ENCODE measurements at places on chromosomes 1 and 21. TPM values are rescaled to one million over a fixed set of nuclear protein-coding genes. Genes with fewer than 3 reads are reported as not detected.

The SH3D21 gene
- 3.2 TPM for total RNA-seq

The MFSD2A gene
- total RNA-seq, result 3.7 TPM

The PDZK1IP1 gene
- 0.94 TPM for total RNA-seq

DNA sequence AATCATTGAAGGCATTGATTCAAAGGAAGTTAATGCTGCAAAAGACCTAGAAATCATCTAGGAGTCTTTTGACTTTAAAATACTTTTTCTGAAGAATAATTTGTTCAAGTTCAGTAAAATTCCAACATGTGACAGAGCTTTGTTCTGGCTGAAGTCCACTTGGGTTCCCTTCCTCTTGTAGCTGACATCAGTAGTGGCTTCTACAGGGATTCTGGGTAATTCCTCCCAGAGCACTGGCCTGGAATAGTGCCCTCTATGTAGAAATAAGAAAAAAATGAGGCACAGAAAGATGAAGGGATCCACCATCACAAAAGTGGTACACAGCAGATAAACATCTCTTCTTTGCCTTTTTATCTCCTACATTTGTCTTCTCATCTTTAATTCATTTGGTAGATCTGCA lies 548.1 kb downstream of the LTN1 start:
- no peak for DNase-seq

DNA sequence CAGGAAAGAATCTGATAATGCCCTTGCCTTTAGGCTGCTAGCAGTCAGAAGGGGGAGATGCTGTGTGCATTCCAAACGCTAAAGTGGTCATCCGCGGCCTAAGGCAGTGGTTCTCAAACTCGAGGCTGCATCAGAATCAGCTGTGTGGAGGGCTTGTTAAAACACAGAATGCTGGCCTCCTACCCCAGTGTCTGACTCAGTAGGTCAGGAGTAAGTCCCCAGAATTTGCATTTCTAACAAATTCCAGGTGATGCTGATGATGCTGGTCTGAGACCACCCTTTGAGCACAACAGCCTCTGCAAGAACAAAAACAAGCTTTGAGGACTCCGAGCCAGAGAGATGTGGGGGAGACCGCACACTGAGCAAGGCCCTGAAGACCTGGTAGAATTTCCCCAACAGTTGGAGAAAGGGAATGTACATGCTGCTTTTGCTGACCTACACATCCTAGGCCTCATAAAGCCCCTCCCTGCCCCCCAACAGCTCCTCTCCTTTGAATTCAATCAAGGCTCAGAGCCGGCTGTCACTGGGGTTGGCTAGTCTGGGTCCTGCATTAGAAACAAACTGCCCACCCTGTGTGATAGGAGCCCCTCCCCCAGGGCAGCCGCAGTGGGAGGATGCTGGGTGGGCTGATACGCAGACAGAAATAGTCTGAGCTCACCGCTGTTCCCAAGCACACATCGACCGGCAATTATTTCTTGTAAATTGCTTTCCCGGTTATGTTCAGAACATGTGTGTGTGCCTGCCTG lies 27.1 kb downstream of the SHISAL2A start:
- DNase-seq, result no peak

- no peak for DNase-seq
Measured at GRCh38 chr21:38228115-38228514, 28.7 kb upstream of the KCNJ15 start.

- DNase-seq, result peak; percentile 15
Measured at GRCh38 chr1:242017580-242018233, 18.8 kb upstream of the MAP1LC3C start.

- no peak for DNase-seq
Measured at GRCh38 chr1:66598670-66599069, 64.7 kb downstream of the SGIP1 start.

DNA sequence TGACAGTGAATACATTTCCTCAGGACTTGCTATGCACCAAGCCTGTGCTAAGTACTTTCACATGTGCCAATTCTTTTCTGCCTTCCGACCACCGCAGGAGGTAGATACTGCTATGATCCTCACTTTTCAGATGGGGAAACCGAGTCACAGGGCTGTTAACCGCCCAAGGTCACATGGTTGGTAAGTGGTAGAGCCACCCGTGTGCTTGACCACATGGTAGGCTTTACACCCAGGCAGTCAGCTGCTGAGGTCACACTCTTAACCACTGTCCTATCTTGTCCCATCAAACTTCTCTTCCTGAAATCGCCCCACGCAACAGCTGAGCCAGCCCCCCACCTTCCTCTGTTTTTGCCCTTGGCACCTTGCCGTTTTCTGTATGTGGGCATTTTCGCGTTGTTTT lies 31.0 kb upstream of the SDHB start:
- no peak for DNase-seq

The TPR gene
- 208 TPM for total RNA-seq

DNA sequence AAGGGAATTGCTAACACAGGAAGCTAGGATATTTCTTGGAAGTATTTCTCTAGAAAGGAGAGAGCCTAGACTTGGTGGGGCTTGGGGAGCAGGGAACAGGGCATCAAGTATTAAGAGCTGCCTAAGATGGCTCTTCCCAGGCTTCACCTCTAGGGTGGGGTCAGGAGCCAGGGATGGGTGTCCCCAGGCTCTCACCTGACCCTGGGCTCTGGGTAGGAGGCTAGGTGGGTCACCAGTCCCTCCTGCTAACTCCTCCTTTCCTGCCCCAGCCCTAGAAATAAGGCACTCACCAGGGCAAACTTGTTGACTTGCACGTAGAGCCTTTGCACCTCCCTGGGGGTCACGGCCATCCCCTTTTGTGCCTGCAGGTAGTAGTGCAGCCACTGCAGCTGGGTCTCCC lies 15.0 kb downstream of the ETNK2 start:
- DNase-seq, result no peak

The ATAD3C gene
- 3.4 TPM for total RNA-seq

The CASQ2 gene
- total RNA-seq, result not detected

The TRIM58 gene
- total RNA-seq, result 2.9 TPM

DNA sequence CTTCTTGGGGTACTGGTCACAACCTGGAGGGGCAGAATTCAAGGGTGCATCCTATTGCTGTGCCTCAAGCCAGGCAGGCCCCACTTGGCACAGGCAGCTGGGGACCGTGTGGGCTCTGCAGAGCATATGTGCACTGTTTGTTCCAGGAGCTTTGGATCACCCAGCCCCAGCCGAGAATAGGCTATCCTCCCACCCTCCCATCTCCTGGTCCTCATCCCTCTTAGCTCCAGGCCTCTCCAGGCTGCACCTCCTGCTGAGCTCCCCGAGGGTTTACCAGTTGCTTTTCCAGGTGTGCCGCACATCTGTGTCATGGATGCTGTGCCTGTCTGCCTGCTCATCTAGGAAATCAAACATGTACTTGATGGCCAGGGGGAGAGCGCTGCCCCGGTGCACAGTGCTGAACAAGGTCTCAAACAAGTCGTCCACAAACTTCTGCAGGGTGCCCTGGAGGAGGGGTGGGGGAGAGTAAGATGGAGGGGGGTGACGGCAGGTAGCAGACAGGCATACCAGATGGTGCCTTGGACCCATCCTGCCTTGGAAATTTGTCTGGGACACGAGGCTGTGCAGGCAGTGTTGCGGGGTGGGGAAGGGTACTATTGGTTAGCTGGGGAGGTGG lies 120.5 kb upstream of the CD34 start:
- no peak for DNase-seq

The LIN28A gene
- total RNA-seq, result not detected

GRCh38 chr1:51303315-51303714 lies 27.0 kb downstream of the TTC39A start:
- no peak for DNase-seq

GRCh38 chr1:8042134-8042533 lies 16.0 kb upstream of the ERRFI1 start:
- no peak for DNase-seq

GRCh38 chr1:116273042-116273783 lies 99.8 kb upstream of the ATP1A1 start:
- DNase-seq, result no peak

DNA sequence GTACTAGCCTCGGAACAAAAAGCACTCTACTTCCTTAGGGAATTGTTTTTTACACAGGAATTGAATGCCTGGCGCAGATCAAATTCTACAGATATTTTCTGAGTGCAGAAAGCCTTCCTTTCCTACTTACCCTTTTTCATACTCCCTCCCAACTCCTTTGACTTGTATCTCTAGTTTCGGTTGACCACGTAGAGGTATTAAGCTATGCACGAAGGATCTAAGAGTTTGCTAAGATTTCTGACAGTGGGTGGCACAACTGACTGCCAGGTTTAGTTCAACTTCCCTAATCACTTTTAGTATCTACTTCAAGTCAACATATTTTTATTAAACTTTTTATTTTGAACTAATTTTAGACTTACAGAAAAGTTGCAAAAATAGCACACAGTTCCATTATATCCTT lies 5.0 kb downstream of the TOR1AIP2 start:
- DNase-seq, result no peak

The KLHDC8A gene
- not detected for total RNA-seq

- no peak for DNase-seq
Measured at GRCh38 chr1:109632671-109633346, 13.2 kb downstream of the AMPD2 start.

DNA sequence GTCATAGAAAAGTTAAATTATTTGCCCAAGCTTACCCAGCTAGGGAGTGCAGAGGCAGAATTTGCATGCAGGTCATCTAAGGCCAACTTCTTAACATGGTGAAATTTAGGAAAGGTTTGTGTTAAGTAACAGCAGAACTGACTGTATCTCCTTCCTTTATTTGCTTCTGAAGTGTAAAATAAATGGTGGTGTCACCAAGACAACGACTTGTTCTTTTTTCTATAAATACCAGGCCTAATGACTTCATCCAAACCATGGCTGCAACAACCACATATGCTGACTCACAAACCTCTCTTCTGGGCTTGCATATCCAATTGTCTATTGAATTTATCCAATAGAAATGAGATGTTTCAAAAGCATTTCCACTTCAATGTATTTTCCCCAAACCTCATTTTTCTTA lies 19.1 kb downstream of the COL24A1 start:
- DNase-seq, result no peak

The ARF1 gene
- 335 TPM for total RNA-seq

- no peak for DNase-seq
Measured at GRCh38 chr1:113663165-113663951, 95.9 kb downstream of the PHTF1 start.

The MYOC gene
- not detected for total RNA-seq

- DNase-seq, result no peak
Measured at GRCh38 chr1:56418151-56418631, 161.2 kb downstream of the PLPP3 start.

The PDC gene
- total RNA-seq, result not detected

DNA sequence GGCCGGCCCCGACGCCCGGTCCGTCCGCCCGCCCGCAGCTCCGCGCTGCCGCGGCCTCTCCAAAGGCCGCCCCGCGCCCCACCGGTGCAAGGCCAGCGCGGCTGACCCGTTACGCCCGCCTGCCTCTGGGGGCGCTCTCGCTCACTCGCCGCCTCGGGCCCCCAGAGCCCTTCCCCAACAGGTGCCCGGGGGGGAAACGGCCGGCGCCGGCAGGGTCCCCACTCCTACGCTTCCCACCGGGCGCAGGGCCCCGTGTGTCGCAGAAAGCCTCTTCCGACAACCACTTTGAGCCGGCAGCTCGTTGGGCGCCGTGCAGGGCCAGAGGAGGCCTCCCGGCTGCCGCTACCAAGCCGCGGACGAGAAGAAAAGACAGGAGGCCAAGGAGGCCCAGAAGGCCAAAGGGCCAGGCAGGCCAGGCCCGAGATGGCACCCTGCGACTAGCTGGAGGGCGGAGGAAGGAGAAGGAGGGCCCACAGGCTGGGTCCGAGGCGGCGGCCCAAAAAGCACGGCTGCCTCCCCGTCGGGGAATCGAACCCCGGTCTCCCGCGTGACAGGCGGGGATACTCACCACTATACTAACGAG lies 64.9 kb upstream of the FCGR2A start:
- DNase-seq, result peak; percentile 74

GRCh38 chr1:82455342-82455741 lies 654.6 kb downstream of the ADGRL2 start:
- DNase-seq, result no peak

- no peak for DNase-seq
Measured at GRCh38 chr1:110173466-110174105, 23.3 kb downstream of the SLC6A17 start.

- no peak for DNase-seq
Measured at GRCh38 chr1:104733866-104734265, 984.2 kb downstream of the AMY1C start.

The WASF2 gene
- 175 TPM for total RNA-seq

DNA sequence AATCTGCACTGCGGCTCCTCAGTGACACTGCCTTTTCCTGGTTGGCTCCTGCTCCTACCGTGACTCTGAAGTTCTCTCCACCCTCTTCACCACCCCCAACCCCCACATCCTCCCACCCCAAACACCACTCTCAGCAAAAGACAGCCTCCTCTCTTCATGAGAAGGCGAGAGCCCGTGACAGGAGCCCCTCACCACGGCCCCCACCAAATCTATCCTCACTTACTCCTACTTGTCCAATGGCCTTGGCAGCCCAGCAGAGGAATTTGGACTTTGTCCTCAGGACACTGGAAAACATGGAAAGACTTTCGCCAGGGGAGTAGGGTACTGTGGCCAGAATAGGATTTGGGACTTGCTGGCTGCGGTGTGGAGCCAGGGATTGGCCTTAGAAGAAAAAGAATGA lies 6.9 kb downstream of the TMEM125 start:
- no peak for DNase-seq

DNA sequence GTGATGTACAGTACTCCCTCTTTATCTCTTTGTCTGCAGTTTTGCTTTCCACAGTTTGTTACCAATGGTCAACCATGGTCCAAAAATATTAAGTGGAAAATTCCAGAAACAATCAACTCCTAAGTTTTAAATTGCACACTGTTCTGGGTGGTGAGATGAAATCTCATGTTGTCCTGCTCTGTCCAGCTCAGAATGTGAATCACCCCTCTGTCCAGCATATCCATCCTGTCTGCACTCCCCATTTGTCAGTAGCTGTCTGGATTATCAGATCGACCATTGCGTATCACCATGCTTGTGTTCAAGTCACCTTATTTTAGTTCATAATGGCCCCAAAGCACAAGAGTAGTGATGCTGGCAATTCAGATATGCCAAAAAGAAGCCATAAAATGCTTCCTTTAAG lies 118.2 kb upstream of the PDE4B start:
- DNase-seq, result no peak

The RHOU gene
- total RNA-seq, result 1.6 TPM

Measured in CD4-positive, CD25-positive, alpha-beta regulatory T cell (primary cell).